ENCODE measurements at places on chromosomes 12 and 14.

DNA sequence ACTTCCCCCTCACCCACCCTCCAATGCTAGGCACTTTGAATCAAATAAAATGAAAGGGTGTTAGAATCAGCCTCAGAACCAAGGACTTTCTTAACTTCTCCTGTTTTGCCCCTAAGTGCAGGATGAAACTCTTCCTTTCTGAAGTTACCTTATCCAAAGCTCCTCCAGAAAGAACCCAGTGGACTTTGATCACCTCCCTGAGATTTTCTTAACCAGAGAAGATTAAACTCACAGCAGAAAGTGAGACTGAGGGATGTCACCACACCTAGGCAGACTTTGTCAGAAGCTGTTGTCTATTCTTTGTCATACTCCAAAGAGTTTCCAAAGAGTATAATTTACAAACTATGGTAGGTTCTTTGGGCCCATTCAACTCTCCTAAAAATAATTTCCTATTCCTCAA lies 14.2 kb upstream of the RNASE3 start:
- DNase-seq: no peak

DNA sequence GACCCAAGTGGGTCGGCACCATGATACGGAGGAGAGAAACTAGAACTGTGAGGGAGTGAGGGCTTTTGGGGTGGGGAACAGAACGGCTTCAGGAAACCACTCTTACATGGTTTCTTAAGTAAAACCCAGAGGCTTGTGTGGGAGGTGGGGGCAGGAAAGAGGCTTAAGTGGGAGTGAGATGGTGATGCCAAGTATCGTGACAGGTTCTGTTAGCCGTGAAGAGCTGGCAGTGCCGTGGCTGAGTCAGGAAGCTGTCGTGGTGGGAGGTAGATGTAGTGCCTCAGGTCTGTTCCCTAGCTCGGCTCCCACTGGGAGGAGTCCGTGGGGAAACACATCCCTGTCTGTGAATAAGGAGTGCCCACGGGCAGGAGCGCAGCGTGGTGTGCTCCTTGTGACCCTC lies 185.8 kb upstream of the FKBP4 start:
- DNase-seq: no peak

DNA sequence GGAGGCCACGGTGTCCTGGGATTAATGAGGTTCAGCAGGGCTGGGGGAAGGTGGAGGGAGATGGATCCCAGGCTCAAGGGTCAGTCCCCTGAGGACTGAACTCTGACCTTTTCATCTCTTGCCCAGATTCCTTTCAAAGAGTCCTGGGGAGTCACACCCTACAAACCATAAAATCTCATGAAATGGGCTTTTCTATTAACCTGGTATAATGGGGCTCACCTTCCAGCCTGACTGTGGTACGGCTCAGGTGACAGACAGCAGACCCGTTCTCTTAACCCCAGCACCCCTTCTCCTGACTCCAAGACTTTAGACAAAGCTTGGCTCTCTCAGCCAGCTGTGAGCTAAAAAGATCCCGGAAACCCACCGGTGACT lies 268.2 kb downstream of the ADGRD1 start:
- DNase-seq: no peak

GRCh38 chr14:58816416-58817115 lies 178.8 kb downstream of the DACT1 start:
- DNase-seq: no peak

DNA sequence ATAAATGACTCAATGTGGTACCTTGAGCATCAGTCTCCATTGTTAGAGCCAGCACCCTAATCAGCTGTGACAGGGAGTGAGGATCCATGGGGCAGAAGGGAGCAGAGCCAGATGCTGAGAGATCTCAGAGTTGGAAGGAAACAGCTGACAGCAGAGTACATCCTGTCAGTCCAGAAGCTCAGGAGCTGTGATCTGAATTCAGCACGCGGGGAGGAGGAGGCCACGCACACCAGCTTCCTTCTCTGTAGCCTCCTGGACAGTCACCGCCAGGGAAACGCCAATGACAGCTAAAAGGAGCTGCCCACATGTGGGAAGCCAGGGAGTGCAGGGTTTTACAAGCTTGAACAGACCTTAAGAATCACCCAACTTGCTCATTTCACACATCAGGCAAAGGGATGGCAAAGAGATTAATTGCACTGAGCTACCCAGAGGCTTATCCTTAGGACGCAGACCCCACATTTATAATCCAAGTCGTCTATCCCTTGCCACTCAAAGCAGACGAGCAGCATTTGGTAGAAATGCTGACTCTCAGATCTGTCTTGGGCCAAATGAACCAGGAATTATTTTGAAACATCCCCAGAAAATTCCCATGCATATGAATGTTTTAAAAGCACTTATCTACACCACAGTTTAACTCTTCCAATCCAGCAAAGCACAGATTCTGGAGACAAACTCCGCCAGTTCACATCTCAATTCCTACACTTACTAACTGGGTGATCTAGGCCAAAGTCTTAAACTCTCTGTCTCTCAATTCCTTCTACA lies 322.6 kb upstream of the TMTC1 start:
- no peak for DNase-seq

DNA sequence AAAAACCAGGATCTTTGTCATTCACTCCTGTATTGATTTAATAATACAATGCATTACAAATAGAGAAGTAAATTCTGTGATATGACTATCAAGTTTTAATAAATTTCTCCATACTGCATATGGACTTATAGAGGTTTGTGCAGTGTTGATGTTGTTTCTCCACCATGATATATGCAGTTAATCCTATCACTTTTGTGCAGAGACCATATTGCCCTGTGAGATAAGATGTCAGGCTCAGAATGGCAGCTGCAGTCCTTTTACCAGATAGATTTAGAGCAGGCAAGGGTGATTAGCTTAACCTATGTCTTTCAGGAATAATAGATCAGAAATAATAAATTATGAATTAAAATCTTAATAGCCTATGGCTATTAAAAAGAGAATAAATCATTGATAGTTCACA lies 38.6 kb upstream of the KCNJ8 start:
- no peak for DNase-seq

Measured in lower leg skin (tissue), 4 donors.